ENCODE measurements at places on chromosomes 16 and 17.

DNA sequence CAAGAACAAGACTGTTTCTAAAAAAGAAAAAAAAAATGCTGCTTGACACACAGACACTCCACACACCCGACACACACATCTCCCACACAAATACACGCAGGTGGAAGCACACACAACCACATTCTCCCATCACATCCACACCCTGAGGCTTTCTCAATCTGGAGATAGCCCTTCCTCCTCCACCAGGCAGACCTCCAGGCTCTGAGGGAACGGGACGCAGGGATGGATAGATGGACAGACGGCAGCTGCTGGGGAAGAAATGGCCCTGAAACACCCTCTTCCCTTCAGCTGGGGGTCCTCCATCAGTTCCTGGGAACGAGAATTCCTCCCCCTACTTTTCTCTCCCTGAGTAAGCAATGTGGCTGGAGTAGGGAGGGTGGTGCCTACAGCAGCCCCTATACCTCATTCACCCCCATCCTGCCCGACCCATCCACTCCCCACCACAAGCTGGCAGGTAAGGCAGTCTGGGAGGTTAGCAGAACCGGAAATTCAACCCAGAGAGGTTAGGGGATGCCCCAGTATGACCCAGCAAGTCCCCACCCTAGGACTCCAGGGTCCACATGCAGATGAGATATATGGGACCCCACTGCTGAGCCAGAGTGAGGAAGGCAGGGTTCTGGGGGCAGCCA, 4.1 kb upstream of the LITAFD start:
- DNase-seq = no peak

- DNase-seq = peak; percentile 96
These were observed 93.8 kb upstream of the PLEKHM1 start for GRCh38 chr17:45584092-45585036.

- DNase-seq = no peak
These were observed 470.6 kb upstream of the CDH5 start for GRCh38 chr16:65895906-65896305.

DNA sequence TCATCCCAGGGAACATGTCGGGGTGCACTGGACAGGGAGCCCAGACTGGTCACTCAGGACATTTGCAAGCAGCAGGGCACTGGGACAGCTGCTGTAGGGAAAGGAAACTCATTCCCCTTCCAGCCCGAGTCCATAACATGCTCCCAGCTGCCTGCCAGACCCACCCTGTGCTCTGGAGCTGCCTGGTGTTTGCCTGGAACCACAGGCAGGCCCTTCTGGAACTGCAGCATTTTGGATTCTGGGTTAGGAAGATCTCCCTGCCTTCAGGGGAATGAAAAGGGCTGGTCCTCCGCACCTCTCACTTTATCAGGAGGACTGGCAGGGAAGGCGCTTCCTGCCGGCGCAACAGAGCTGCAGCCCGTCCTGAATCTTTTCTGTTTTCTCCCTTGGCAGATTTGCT, 41.2 kb downstream of the MEAK7 start:
- no peak for DNase-seq

GRCh38 chr16:87133966-87134627, 183.1 kb downstream of the C16orf95 start:
- no peak for DNase-seq

- DNase-seq = no peak
These were observed 3.4 kb downstream of the CA7 start for GRCh38 chr16:66847533-66848067.

DNA sequence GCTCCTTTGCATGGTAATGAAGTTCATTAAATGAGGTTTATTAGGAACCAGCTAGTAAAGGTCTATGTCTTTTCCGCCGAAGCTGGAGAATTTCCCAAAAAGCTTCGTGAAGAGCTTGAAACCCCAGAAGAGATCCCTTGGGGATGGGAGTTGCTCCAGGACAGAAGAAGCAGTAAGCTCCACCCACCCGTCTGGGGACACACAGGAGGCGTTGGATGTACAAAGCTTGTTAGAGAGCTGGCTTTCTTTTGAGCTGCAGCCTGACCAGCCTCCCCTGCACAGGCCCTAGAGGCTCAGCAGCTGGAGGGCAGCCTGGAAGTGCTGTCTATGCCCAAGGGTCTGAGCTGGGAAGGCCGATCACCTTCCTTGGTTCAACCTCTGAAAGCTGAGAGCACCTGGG, 147.4 kb upstream of the SDK2 start:
- DNase-seq = no peak

DNA sequence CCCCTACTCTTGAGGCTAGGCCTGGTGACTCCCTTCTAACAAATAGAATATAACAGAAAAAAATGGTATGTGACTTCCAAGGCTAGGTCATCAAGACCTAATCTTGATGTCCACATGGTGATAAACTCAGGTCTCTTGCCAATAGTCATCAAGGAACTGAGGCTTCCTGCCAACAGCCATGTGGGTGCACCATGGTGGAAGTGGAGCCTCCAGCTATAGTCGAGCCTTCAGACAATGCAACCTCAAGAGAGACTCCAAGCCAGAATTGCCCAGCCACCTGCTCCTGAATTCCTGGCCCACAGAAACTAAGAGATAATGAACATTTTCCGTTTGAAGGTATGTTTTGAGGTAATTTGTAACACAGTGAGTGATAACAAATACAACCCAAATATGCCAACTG, 55.9 kb upstream of the SREBF1 start:
- DNase-seq = no peak

DNA sequence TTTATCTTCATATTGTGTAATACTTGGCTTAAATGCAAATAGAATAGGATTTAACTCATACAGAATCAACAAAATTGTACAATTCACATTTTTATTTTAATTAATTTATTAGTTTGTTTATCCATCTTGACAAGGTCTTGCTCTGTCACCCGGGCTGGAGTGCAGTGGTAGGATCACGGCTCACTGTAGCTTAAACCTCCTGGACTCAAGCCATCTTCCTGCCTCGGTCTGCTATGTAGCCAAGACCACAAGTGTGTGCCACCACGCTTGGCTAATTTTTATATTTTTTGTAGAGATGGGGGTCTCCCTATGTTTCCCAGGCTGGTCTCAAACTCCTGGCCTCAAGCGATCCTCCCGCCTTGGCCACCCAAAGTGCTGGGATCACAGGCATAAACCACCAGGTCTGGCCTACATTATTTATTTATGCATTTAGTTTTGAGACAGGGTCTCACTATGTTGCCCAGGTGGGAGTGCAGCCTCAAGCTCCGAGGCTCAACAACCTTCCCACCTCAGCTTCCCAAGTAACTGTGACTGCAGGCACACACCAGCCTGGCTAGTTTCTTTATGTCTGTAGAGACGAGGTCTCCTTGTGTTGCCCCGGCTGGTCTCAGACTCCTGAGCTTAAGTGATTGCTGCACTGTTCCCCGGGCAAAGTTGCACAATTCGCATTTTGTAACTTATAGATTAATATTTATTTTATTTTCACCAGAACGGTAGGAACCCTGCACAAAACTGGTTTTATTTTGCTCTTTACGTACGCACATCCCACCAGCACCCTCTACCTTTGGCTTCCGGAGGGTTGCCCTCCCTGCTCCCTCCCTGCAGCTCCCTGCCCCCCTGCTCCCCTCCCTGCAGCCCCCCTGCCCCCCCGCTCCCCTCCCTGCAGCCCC, 4.9 kb downstream of the DPEP1 start:
- DNase-seq = no peak

DNA sequence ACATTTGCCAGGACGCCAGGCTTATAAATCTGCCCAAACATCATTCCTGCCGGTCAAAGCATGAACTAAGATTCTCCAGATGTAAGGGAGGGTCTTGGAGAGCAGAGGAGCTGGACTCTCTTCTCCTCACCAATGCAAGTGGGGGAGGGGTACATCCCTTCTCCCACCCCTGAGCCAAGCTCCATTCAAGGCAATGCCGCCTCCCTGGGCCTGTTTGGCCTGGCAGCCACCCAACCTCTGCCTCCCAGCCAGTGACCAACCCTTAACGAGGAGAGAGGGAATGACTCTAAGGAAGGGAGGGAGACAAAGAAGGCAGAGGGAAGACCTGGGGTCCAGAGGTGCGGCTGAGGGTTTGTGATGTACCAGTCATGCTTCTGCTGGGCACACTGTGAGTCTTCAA, 13.8 kb downstream of the C17orf50 start:
- no peak for DNase-seq

GRCh38 chr17:41781404-41782110, 5.0 kb downstream of the JUP start:
- no peak for DNase-seq

DNA sequence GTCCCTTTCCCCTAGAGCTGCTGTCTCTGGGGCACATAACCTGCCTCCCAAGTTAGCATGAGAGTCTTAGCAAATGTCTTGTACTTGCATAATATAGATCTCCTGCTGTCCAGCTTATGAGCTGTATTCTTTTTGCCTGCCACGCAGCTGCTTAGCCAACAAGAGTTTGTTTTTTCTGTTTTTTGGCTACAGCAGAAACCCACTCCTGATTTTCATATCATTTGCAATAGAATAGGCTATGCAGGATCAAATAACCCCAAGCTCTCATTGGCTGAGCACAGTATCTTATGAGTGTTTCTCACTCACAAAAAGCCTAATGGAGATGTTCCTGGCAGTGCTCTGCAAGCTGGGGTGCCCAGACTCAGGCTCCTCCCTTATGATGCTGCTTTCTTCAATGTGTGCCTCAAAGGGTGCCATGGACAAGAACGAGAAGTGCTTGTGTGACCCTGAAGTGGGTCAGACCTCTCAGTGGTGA, 23.1 kb downstream of the B9D1 start:
- no peak for DNase-seq
